ENCODE measurements at places on chromosomes 7 and 10.

DNA sequence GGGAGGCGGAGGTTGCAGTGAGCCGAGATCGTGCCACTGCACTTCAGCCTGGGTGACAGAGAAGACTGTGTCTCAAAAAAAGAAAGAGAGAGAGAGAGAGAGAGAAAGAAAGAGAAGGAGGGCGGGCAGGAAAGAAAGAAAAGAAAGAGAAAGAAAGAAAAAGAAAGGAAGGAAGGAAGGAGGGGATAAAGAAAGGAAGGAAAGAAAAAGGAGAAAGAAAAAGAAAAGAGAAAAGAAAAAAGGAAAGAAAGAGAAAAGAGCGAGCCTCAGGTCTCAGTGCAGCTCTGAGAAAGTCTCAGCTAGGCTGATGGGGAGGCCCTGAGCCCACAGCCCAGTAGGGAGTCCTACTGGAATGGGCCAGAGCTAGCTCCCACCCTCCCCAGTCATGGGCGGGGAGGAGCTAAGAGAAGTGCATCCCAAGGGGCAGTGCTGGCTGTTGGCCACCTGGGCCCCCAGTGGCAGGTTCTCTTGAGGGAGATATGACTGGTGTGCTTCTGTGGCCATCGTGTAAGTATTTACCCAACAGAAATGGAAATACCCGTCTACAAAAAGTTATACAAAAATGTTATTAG, 69.3 kb downstream of the ABRAXAS2 start:
- no peak for DNase-seq

DNA sequence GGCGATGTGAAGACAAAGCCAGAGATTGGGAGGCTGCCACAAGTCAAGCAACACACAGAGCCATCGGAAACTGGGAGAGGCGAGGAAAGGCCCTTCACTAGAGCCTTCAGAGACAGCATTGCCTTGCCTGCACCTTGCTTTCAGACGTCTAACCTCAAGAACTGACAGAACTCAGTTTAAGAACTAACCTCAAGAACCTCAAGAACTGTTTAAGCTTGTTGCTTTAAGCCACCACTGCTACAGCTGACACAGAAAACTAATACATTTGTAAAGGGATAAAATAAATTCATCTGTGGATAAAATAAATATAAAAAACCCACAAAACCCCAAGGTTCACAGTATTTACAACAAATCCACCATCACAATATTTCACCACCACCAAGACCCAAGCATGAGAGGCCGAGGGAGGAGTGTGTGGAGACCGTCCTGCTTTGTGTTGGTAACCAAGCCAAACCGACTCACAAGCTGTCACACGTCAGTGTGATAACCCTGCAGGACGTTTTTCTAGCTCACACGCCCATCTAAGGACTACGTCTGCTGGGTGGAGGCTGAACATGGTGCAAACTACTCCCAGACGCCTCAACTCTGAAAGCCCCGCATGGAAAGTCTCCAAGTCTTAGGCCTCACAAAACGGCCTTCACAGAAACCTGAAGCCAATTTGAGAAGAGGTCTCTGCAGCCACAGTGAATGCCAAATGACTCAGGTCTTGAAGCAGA, 116.8 kb downstream of the ABLIM1 start:
- DNase-seq, result peak; percentile 55

DNA sequence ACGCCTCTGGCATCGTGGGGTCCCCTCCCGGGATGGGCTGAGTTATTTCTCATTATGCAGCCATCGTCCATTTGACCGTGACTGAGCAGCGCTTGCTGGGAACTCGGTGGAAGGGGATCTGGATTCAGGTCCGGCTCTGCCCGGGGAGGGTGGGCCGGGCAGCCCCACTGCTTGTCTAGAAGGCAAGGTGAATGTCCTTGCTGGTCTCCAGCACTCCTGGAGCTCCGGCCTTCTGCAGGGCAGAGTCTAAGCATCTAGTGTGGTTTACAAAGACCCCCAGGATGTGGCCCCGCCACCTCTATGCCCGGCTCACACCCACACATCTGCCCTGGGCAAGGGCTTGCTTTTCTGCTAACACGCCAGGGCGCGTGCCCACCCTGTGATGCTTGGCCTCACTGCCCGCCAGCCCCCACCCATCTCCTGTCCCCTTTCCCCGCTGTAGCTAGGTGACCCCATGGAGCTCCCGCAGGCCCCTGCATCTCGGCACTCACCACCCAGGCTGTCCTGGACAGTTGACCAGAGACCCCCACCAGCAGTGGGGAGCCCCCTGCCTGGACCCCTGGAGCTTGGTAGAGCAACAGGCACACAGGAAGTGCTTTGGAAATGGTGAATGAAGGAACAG, 151.0 kb upstream of the CHST15 start:
- DNase-seq, result no peak

DNA sequence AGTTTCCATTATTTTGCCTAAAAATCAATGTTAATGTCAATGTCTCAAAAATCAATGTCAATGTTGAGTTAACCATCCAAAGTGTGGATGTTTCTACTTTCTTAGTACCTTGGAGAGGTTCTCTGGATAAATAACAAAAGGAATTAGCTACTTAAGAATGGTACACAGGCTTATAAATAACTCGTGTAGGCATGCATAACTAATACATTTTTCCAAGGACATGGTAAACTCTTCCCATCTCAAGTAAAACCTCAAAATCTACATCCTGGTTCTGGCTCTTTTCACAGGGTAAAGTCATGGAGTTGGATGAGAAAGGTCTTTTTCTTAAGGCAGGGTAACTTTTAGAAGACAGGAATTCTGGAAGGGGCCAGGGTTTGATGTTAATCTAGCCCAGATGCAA, 59.9 kb downstream of the CAV1 start:
- no peak for DNase-seq

DNA sequence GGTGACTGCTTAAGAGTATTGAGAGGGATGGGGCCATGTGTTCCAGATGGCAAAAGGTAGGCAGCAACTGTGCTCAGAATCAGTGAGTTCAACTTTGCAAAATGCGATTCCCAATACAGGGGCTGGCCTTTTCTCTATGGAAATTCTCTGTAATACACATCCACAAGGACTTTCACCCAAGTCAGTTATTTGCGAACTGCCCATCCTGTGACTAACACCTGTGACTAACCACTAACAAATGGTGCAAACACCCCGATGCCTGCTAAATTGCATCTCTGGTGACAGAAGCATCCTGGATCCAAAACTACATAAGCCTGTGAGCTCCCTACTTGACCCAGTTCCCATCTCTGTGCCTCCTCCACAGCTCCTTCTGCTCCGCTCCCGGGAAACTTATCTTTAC, 9.0 kb upstream of the CUZD1 start:
- DNase-seq, result no peak

- DNase-seq, result no peak
These were observed 6.1 kb downstream of the CHRM2 start for GRCh38 chr7:136874393-136875032.

GRCh38 chr10:35536789-35537188, 68.4 kb upstream of the GJD4 start:
- no peak for DNase-seq

DNA sequence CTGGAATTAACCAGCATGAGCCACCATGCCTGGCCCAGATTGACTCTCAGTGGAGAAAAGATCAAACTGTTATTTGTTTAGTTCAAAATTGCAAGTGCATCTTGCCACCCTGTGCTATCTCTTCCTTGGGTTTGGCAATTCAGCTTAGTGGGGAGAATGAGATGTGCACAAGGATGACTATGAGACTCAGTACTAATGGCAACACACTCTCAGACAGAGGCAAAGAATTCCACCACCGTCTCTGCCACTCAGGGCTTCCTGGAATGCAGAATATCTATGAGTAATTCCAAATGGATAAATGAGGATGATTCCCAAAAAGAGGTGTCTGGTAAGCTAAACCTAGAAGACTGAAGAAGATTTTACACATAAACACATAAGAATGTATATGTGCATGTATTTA, 525.8 kb downstream of the NRG3 start:
- no peak for DNase-seq

GRCh38 chr7:111535142-111535870, 27.0 kb downstream of the IMMP2L start:
- no peak for DNase-seq

- DNase-seq, result no peak
These were observed 61.6 kb upstream of the RNF32 start for GRCh38 chr7:156578978-156579430.

DNA sequence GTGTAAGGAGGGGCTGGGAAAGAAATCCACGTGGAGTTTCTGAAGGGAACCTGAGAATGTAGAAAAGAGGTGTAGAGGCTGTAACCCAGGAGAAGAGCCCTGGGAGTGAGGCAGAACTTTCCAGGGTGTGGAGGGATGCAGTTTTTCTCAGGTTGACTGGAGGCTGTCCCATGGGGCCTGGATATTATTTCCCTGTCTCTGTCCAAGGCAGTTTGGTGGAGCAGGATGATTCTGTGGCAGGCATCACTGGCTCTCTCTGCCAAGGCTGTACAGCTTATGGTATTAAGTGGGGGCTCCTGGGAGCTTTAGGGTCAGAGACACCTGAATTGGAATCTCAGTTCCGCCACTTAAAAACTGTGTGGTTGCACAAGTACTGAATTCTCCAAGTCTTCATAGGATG, 81.6 kb downstream of the CHN2 start:
- no peak for DNase-seq

GRCh38 chr10:128867210-128867609, 599.8 kb upstream of the MGMT start:
- no peak for DNase-seq

DNA sequence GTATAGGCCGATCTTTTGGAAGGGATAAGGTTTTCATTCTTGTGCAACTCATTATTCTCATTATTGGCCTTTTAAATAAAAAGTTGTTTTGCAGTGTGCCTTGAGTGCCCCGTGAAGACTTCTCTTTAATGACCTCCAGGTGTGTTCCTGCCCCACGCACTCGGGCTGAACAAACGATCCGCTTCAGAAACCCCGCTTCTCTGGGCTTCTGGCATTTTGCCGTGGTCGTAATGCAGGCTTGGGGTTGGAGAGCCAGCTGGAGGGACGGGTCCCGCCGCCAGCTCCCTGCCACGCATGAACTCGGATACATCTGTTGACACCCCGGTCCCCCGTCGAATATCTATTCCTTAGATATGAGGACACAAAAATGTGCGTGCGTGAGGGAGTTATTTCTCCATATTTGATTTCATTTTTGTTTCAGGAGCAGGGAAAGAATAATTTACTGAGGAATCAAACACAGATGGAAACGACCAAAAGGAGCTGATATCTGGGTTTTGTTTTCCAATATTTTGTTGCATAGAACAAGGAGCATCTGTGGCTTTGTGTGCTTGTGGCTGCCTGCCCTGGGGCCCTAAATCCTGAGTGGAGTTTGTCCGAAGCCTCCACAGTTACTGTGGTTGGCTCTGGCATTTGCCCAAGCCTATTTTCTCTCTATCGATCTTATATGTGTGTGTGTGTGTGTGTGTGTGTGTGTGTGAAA, 17.0 kb upstream of the TTYH3 start:
- no peak for DNase-seq

GRCh38 chr10:78851647-78852046, 217.1 kb upstream of the ZMIZ1 start:
- no peak for DNase-seq

GRCh38 chr7:140537750-140538482, 58.6 kb upstream of the MKRN1 start:
- DNase-seq, result no peak

DNA sequence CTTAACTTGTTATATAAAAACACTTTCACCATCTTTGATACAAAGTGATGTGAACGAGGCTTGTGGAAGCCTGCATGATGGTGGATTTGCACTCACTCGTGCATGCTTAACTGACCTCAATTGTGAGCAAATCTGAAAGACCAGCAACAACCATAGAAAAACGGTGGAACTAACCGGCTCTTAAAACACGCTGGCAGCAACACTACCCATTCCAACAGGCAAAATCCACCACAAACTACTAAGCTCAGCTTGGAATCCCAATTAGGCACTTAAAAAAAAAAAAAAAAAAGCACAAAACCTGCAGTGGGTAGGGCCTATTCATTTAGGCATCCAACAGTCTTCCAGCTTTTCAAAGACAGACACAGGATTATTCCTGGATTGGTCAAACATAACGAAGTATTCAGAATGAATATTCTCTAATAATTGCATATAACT, 1.8 kb downstream of the GDI2 start:
- no peak for DNase-seq

DNA sequence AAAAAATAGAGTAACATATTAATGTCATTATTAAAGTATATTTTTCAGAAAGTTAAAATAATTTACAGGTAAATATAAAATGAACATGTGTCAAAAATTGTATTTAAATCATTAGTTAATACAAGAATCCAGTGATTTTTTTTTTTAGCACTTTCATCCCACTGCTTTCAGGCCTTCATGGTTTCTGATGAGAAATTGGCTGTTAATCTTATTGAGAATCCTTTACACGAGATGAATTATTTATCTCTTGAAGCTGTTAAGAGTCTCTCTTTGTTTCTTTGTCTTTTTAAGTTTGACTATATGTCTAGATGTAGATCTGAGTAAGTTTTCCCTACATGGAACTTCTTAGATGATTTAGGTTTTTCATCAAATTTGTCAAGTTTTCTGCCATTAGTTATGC, 578.5 kb upstream of the KCND2 start:
- no peak for DNase-seq

- DNase-seq, result no peak
These were observed 9.5 kb downstream of the GHRHR start for GRCh38 chr7:30973292-30973691.

DNA sequence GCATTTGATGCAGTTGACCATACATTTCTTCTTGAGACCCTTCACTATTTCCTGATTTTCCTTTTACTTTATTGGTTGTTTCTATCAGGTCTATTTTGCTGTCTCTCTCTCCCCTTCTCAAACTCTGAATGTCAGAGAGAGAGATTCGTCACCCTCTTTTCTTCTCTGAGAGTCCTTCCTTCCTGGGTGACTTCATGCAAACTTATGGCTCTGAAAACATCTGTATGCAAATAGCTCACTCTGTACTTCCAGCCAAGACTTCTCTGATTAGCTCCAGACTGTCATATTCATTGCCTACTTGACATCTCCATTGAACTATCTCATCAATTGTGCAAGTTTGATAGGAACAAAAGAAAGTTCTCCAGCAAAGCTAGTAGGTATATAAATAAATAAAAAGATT, 191.7 kb upstream of the KLF6 start:
- no peak for DNase-seq

DNA sequence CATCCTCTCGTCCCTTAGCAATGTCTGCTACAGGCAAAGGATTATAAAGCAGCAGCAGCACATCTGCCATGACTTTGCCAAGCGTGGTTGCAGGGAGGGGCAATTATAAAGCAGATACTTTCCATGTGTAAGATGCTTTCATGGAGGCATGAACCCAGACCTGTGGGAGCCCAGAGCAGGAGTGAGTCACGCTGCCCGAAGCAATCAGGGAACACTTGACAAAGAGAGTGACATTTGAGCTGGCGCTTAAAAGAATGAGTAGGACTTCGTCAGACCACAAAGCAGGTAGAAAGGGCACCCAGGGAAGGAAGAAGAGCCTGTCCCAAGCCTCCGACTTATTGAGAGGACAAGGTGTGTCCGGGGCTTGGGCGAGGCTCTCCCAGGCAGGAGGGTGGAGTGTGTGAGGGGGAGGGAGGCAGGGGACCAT, 147.2 kb downstream of the MYOF start:
- no peak for DNase-seq

All from effector memory CD4-positive, alpha-beta T cell (primary cell).